ENCODE measurements at places on chromosomes 5 and 9. TPM values are rescaled to one million over a fixed set of nuclear protein-coding genes. Genes with fewer than 3 reads are reported as not detected.

PALM2AKAP2 gene
- total RNA-seq, result not detected

DNA sequence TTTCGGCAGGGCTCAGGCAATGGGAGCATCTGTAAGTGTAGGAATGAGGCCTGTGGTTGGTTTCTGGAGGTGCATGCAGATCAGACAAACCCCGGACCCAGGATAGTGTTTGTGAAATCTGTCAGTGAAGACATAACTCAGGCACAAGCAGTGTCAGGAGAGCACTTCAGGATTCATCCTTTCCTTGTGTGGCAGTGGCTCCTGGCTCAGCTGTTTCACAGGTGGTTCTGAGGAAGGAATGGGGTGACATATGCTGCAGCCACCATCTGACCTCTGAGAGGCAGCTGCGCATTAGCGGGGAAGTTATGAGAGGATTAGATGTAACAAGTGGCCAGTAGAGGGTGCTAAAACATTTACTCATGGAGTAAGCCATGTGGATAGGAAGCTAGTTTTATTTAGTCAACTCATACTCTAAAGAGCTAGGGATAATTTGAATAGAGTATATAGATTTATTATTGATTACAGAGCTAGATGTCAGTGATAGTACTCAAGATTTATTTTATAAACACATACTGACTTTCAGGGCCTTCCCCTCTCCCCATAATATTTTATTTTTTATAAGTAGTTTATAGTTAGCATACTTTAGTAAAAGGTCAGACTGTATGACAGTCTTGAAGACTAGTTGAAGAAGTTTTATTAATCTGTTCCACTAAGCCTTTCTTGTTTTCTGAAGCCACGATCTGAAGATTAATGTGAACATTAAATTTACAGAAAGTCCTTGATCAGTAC, 28.4 kb downstream of the NNT start:
- peak; percentile 17 for DNase-seq

- no peak for DNase-seq
Observed at GRCh38 chr5:172153695-172154094, 34.3 kb downstream of the STK10 start.

PCDH12 gene
- not detected for total RNA-seq

PCDHB13 gene
- total RNA-seq, result not detected

- no peak for DNase-seq
Observed at GRCh38 chr5:171201310-171201709, 107.7 kb upstream of the TLX3 start.

DNA sequence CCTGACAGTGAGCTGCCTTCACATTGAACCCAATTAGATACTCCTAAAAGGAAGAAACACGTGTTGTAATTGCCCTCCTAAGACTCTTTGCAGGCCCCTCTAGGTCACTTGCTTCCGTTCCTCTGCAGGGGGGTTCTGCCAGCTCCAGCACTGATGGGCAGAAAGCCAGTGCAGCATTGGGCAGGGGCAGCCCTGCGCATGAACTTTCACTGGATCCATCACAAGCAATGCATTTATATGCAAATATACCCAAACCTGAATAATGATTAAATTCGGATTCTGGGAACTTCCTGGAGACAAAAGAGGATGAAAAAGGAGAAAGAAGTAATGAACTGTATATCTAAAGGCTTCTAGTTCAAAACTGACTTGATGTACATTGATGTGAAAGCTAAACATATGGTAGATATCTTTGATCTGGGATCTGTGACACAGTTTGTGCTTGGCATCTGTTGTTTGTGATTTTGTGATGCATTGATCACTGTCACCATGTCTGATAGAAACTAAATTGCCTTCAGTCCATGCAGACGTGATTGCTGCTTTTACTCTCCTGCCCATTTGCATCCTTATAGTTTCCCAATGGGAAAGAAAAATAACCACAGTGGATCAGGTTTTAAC, 313.4 kb downstream of the DEPDC1B start:
- no peak for DNase-seq

DNA sequence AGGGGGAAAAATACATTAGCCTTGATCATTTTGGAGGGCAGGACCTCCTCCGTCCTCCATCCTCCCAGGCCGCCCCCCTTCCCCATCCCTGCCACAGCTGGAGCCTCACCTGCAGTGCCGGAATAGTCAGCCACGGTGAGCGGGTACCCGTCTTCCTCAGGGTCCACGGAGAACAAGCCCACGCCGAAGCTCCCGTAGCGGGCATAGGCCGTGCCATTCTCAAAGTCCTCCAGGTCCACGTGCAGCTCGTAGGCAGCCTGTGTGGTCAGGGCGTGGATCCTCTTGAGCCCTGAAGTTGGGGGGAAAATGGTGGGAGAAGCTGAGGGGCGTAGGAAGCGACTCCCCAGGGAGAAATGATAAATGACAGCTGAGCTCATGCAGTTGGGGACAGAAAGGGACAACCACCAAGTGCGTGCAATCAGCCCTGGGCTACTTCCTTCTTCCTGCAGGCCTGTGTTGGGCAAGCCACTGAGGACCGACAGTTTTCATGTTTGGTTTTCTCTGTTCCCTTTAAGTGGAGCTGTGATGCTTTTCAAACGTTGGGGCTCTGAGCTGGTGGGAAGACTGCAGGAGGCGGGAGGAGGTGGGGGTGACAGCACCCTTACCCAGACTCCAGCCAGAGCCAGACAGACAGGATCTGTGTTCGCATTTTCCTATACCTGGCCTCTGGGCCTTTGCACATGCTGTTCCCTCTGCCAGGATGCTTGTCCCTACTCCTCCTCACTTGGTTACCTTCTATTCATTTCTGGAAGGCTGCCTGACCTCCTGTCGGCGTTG, 8.7 kb upstream of the QRFP start:
- DNase-seq, result no peak

DNA sequence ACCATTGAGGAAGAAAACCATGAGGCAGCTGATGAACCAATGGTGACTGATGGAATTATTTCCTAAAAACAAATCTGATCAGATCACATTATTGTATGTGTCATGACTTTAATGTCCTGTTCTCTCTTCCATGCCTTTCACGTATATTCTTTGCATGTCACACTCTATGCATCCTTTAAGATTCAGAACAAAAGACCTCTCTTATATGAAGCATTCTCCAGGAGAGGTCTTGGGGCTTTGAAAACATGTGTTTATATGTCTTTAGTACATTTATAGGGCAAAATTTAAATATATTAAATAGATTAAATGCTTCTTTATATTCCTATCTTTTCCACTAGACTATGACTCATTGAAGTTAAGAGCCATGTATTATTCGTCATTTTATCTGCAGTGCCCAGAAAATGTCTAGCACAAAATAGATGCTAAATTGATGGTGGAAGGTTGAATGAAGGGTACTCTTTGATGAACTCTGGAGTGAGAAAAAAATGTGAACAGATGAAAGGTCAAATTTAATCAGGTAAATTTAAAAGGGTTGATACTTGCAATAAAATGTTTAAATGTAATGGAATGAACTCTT, 196.3 kb downstream of the PSAT1 start:
- no peak for DNase-seq

- DNase-seq, result no peak
Observed at GRCh38 chr5:120806202-120806601, 342.1 kb downstream of the PRR16 start.

GRCh38 chr5:150122158-150122510, 33.5 kb downstream of the PDGFRB start:
- DNase-seq, result peak; percentile 20

GRCh38 chr9:87567983-87568382, 70.3 kb downstream of the DAPK1 start:
- DNase-seq, result no peak

DNA sequence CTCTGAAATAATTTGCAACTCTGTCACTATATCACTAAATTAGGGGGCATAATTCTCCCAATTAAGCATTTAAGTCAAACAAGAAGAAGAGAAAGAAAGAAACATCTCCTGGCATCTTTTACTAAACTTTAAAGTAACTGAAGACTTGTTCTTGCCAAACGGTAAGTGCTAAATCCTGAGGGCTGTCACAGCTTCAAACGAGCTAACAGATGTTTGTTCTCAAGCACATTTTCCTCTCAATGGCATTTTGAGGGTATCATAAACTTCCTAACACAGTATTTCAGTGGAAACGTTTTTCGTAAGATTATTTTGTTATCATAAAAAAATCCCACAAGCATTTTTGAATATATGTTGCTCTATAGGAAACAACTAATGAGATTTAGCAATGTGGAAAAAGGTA, 169.5 kb upstream of the TAS2R1 start:
- DNase-seq, result no peak

GARIN3 gene
- not detected for total RNA-seq

OCLN gene
- 1.8 TPM for total RNA-seq

DNA sequence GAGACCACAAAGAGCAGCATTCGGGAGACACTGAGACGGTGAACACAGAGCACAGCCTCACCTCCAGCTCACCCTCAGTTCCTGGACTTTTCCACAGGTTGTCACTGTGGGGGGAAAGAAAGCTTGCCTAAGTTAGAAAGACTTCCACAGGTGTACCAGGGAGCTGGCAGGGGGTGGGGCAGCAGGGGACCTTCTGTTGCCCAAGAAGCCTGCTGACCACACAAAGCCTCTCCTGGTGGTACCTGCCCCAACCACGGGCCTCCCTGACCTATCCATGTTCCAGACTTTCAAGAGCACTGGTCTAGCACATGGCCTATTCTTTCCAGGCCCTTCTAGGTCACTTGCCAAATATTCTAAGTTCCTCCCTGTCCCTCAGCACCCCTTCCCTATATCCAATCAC, 550.8 kb downstream of the BNC2 start:
- no peak for DNase-seq

- DNase-seq, result no peak
Observed at GRCh38 chr9:32525709-32526030, 326 bp downstream of the RIGI start.

DNA sequence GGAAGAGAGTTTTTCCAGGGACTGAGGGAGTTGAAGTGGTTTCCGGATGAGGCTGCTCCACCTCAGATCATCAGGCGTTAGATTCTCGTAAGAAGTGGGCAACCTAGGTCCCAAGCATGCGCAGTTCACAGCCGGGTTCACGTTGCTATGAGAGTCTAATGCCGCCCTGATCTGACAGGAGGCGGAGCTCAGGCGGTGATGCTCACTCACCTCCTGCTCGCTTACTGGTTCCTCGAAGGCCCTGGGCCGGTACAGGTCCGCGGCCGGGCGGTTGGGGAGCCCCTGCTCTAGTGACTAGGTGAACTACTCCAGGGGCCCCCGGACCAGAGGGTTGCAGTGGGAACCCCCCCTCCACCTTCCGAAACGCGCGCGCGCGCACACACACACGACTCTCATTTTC, 997 bp upstream of the RNF130 start:
- peak; percentile 53 for DNase-seq

DNA sequence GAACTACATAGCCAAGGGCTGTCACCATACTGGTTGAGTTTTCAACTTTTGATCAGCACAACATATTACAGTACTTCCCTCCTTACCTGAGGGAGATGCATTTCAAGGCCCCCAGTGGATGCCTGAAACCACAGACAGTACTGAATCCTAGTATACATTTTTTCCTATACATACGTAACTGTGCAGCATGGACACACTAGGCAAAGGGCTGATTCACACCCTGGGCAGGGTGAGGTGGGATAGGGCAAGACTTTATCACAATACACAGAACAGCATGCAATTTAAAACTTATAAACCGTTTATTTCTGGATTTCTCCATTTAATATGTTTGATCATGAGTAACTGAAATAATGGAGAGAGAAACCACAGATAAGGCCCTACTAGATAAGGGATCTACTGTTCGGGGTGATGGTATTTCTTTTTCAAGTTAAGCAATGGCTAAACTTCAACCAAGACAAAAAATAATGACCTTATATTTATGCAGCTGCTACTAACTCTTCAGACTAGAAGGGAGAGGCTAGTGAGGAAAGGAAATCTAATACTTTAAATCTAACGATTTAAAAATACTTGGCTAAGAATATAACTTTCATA, 186.9 kb upstream of the GNA14 start:
- no peak for DNase-seq

- DNase-seq, result no peak
Observed at GRCh38 chr5:101687349-101687985, 608.6 kb downstream of the SLCO4C1 start.

DNA sequence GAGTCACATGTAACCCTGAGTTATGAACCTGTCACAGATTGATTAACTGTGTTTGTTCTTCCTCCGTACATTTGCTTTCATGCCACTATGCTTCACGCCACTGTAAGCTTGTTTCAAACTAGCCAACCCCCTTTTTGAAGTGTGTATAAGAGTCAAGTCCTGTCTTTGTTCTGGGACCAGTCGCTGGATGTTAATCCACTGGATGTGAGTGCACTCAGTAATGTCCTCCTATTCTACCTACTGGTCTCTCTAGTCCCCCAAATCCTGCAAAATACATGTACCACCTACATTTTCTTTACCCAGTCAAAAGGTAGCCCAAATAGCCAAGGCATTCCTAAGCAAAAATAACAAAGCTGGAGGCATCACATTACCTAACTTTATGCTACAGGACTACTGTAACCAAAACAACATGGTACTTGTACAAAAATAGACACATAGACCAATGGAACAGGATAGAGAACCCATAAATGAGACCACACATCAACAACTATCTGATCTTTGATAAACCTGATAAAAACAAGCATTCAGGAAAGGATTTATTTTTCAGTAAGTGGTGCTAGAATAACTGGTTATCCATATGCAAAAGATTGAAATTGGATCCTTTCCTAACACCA, 1139.1 kb upstream of the SEMA6A start:
- DNase-seq, result no peak

SET gene
- total RNA-seq, result 331 TPM

SVEP1 gene
- total RNA-seq, result not detected

PDE6A gene
- total RNA-seq, result not detected

DNA sequence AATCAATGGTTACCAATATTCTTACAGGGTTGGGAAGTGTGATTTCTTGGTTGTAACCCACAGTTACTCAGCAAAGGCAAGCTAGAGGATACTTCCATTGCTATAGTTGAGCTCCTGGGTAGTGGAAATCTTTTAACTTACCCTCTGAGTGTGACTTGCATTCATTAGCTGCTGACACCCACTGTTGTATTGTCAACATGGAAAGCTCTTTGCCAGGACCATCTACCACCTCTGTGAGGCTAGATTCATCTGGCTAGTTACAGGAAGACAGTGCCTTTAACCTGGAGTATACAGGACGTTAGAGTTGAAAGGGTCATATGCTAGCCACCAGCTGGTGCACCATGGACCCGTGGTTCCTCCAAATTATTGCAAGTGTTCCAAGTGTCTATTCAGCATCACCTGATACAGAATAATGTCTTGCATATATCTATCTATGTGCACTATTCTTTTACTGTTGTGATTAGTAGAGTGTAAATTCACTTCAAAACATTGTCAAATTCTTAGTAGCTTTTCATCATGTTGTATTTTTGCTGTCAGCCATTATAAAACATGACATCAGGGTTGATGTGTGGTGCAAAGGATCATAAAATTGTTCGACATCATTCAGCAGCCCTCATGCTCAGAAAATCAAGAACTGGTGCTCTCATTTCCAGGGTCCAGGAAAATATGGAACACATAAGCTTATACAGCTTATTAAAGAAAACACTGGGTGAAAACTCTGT, 239.0 kb downstream of the PJA2 start:
- DNase-seq, result no peak

PCDHB4 gene
- total RNA-seq, result not detected

IL4 gene
- total RNA-seq, result not detected

MSX2 gene
- not detected for total RNA-seq

SCGB3A2 gene
- not detected for total RNA-seq

CCDC192 gene
- not detected for total RNA-seq

MELK gene
- 1.6 TPM for total RNA-seq
